ENCODE measurements at places on chromosomes 4 and X.
A peak's percentile ranks its signal among the peaks of the same experiment; 100 is the strongest.

- DNase-seq = no peak
These were observed 5.0 kb downstream of the CCNQ start for GRCh38 chrX:153593811-153594500.

GRCh38 chr4:33924239-33924638 lies 2320.1 kb downstream of the ARAP2 start:
- DNase-seq = no peak

- no peak for DNase-seq
These were observed 1826.6 kb upstream of the AGA start for GRCh38 chr4:179268791-179269190.

DNA sequence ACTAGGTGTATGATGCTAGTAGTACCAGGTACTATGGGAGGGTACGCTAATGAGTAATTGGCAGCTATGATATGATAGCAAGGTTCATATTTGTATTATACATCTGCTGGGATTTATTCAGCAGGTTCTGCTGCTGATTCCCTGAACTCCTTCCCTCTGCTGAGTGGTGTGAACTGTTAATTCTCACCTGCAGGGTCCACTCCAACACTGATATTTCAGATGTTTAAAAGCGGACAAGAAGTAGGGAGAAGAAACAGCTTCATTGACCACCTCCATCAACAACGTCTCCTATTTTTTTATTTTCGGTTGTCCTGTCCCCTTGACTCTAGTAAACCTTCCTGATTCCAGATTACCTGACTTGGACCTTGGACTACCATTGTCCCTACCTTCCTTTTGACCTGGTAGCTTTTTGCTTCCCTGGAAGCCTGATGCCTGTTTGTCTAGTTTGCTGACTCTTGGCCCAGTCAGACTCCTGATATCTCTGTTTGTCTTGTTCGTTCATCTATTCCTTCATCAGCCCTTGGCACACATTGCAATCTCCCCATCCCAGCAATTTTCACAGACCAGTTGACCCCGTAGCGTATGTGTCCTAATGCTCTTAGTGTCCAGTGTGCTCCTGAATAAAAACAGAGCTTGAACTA lies 34.0 kb upstream of the RNF128 start:
- DNase-seq = no peak

DNA sequence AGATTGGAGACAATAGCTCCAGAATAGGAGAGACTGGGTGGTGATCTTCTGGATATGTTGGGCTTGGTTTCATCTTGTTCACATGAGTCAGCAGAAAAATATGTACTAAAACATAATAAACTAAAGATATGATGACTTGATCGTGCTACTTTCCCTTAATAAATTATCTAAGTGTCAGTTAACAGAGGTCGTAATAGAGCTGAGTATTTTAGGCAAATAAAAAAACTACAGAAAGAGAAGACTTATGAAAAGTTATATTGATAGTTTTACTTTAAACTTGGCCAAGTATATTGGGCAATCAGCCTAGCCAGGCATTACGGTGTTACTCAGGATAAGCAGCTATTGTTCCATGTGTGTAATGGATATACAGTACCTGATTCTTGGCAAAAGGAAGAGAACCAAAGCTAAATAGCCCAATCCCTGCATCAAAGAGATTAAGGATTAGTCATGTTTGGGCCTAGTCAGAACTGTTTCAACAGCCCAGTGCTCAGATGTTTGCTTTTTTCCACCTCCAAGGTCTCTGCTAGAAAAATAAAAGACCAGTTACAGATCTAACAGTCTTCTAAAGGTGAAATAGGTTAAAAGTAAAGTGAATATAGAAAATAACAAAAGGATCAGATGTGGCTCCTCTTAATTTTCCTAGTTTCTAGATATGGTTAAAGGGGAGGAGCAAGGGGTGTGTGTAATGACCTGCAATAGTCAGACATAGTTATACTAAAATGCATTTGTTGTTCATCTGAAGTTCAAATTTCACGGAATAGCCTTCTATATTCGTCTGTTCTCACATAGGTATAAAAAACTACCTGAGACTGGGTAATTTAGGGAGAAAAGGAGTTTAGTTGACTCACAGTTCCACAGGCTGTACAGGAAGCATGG lies 262.6 kb downstream of the ADGRL3 start:
- no peak for DNase-seq

- no peak for DNase-seq
These were observed 27.2 kb upstream of the TMSB4X start for GRCh38 chrX:12947545-12948235.

GRCh38 chrX:39805022-39805421 lies 292.7 kb downstream of the BCOR start:
- DNase-seq = no peak

DNA sequence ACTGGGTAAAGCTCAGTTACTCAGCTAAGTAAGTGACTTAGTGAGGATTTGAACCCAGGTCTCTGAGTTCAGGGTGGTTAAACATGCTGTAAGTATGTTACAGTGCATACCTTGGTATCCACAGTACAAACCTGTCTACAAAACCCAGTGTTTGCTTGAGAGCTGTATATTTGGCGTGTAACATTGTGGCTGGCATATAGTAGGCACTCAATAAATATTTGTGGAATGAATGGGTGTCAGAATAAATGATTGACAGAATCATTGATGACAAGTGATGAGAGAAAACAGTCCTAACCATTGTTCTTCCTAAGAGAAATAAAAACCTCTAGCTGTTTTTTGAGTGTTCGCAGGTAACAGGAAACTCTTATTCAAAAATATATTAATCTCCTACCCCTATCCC lies 79.7 kb upstream of the BCOR start:
- DNase-seq = no peak

DNA sequence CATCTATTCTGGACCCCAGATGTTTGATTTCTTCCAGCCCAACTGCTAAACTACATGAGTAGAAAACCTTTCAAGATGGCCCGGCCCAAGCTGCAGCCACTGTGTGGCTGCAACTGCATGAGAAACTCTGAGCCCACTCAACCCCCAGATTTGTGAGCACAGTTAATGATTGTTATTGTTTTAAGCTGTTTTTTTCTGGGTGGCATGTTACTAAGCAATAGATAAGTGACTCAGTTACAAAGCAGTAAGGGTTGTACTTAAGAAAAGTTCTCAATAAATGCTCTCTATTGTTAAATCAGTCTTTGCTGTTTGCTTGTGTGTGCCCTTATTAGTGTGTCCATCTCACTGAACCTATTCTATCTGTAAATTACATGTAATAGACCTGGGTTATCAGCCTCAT lies 51.8 kb downstream of the GC start:
- DNase-seq = no peak

GRCh38 chr4:108270466-108271450 lies 102.0 kb upstream of the LEF1 start:
- no peak for DNase-seq

GRCh38 chrX:50107470-50107869 lies 93.3 kb downstream of the AKAP4 start:
- DNase-seq = no peak

DNA sequence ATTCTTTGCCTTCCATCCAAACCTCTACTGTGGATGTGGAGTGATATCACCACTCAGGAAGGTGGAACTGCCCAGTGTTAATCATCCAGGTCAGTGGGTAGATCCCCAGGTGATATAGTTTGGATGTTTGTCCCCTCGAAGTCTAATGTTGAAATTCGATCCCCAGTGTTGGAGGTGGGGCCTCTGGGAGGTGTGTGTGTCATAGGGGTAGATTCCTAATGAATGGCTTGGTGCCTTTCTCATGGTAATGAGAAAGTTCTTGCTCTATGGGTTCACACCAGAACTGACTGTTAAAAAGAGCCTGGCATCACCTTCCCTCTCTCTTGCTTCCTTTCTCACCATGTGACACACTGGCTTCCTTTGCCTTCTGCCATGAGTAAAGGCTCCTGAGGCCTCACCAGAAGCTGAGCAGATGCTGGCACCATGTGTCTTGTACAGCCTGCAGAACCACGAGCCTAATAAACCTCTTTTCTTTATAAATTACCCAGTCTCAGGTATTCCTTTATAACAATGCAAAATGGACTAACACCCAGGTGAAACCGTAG lies 6.8 kb upstream of the SOWAHB start:
- DNase-seq = no peak

DNA sequence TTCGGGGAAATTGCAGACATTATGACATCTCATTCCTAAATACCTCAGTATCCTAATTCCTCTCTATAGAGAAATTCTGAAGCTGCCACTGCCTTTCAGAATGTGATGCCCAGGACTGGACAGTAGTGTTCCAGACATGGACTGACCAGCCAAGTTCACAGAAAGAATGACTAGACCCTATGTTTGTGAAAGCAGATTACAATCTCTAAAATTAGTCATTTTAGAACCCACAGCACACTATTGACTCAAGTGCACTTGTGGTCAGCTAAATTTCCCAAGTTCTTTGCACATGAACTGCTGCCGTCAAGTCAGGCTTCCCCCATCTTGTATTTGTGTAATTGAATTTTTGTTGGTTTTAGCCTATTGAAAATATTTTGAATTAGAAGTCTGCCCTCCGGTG lies 81.0 kb upstream of the ESX1 start:
- DNase-seq = no peak

- no peak for DNase-seq
These were observed 504.9 kb downstream of the C4orf33 start for GRCh38 chr4:129600898-129601297.

DNA sequence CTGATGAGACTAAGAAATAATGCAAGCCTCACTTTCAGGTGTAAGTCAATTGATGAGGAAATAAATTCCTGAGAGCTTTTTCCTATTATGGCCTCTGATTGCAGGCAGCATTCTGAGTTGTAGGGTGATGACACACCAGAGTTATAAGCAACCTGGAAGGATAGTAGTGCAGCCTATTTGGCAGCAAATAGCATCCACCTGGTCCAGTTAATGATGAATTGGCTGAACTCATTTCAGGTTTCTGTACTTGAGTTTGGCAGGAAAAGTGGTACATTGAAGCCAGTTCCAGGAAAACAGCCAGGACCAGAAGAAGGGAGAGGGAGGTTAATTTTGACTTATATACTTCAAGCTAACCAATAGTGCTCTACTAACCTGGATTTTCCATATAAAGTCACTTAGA lies 316.8 kb downstream of the NAF1 start:
- no peak for DNase-seq

GRCh38 chr4:128159967-128160366 lies 98.9 kb downstream of the LARP1B start:
- DNase-seq = no peak

- DNase-seq = no peak
These were observed 2.9 kb upstream of the SPRY1 start for GRCh38 chr4:123393721-123394120.

GRCh38 chr4:36509845-36510244 lies 228.4 kb downstream of the DTHD1 start:
- no peak for DNase-seq

GRCh38 chrX:129403974-129404669 lies 119.2 kb downstream of the SMARCA1 start:
- DNase-seq = no peak

DNA sequence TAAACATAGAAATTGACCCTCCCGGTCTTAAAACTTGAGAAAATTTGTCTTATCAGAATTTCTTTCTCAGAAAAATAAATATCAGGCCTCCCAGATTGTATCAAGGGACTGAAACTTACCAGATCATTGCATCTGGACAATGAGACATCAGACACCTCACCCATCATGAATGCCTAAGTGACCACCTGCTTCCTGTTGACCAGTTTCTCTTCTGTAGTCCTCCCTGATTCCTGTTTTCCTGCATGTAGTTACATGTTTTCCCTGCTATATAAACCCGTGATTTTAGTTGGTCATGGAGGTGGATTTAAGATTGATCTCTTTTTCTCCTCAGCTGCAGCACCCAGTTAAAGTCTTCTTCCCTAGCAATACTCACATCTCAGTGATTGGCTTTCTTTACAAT lies 548.1 kb downstream of the PPP4R3C start:
- no peak for DNase-seq

DNA sequence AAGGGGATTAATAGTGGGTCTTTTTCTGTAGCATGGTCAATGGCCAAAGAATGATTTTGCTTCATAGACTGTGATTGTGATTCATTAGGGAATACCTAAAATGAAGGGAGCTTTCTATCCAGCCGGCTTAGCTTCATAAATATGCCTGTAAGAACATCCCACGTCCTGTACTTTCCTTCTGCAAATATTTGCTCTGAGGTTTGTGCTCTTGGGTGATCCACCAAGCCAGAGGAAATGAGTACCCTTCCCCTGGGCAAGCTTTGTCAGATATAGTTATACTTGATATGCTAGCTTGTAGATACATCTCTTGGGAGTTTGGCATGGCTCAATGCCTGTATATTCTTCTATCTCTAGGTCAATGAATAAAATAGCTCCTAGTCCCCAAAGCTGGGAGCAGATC lies 28.2 kb upstream of the SPARCL1 start:
- no peak for DNase-seq

- DNase-seq = peak; percentile 10
These were observed 538 bp downstream of the SCML2 start for GRCh38 chrX:18353931-18354368.

GRCh38 chr4:4791299-4792111 lies 68.0 kb upstream of the MSX1 start:
- no peak for DNase-seq

DNA sequence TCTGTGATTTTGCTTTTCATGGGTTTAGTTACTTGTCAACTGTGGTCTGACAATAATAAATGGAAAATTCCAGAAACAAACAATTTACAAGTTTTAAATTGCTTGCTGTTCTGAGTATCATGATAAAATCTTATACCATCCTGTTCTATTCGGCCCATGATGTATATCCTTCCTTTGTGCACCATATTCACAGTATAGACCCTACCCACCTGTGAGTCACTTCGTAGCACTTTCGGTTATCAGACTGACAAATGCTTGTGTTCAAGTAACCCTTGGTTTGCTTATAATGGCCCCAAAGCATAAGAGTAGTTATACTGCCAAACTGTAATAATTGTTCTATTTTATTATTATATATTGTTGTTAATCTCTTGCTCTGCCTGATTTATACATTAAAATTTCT lies 1183.4 kb upstream of the PCDH7 start:
- no peak for DNase-seq

GRCh38 chrX:153475271-153475670 lies 4.9 kb upstream of the HAUS7 start:
- no peak for DNase-seq

GRCh38 chr4:1927675-1928074 lies 56.5 kb downstream of the NSD2 start:
- DNase-seq = no peak

DNA sequence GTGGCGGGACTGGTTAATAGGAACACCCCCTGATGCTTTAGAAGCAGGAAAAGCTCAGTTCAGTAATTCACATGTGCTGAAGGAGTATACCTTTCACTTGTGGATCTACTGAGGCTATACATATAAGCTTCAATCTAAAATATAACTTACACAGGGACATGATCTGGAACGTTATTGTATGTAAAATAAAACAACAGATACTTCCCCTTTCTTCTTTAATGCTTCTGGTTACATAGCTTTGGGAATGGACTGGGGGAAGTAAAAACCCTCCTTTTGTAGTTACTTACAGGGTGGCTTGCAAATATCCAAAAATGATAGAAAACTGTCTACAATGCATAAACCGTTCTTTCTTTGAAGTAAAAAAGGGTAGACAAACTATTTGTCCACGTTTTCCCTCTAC lies 1.9 kb downstream of the FGG start:
- no peak for DNase-seq

- no peak for DNase-seq
These were observed 68.8 kb downstream of the ARFIP1 start for GRCh38 chr4:152848508-152848907.

Measured in CD4-positive, alpha-beta T cell (primary cell).